Sigmoid colon (tissue), 7 donors: ENCODE measurements at places on chromosomes 16 and 17. TPM values are rescaled to one million over a fixed set of nuclear protein-coding genes. Genes with fewer than 3 reads are reported as not detected.
A peak's percentile ranks its signal among the peaks of the same experiment; 100 is the strongest.

DNA sequence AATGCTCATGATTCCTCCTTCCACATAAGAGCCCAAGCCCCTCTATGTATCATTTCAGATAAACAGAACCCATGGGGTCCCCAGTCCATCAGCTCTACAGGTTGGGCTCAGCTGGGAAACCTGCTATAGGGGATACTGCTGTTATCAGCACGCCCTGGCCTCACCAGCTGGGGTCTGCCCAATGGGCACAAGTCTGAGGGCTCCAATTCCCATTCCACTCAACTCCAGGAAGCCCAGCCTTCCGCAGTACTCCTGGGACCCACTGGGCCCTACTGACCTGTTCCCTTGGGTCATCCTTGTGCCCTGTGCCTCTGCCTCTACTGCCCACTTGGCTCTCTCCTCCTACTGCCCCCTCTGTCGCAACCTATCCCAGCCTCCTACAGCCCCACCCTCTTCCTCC lies 16.2 kb upstream of the XYLT2 start:
- no peaks in the 10 kb centered on the region for H3K27me3 ChIP-seq
- no peak for DNase-seq
- no peaks in the 10 kb centered on the region for H3K4me1 ChIP-seq
- H3K27ac ChIP-seq, result no peak overlapping the region

DNA sequence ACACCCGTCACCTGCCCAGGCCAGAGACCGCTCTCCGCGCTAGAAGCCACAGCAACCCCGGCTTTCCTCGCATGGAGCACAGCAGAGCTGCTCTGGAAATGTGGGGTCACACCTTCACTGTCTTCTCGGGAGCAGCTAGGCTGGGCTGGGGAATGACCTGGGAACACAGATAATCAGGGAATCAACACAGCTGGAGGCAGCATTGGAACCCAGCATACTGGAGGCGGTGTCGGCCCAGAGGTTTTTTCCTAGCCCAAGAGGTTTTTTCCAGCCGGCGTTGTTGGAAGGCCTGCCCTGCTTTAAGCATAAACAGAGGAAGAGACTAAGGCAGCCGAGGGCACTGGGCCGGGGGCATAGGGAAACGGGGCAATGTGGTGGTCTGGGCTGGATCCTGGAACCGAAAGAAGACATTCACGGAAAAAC lies 791 bp upstream of the PLD6 start:
- H3K4me1 ChIP-seq, result peaks cover 54% of the 10 kb centered on the region
- peak overlapping the region; percentile 47 for H3K4me3 ChIP-seq
- H3K27me3 ChIP-seq, result no peaks in the 10 kb centered on the region
- DNase-seq, result no peak

GRCh38 chr16:79307214-79307613 lies 293.3 kb downstream of the MAF start:
- H3K36me3 ChIP-seq, result no peaks in the 10 kb centered on the region
- H3K27me3 ChIP-seq, result no peaks in the 10 kb centered on the region
- H3K27ac ChIP-seq, result no peak overlapping the region
- peak; percentile 79 for DNase-seq
- H3K4me3 ChIP-seq, result no peak overlapping the region
- no peaks in the 10 kb centered on the region for H3K4me1 ChIP-seq

The RNF112 gene
- polyA plus RNA-seq, result 7.2 TPM

The CD300LB gene
- polyA plus RNA-seq, result 0.60 TPM

GRCh38 chr17:60468371-60468770 lies 46.1 kb downstream of the CHCT1 start:
- peaks cover 20% of the 10 kb centered on the region for H3K36me3 ChIP-seq
- H3K4me1 ChIP-seq, result no peaks in the 10 kb centered on the region
- DNase-seq, result no peak
- H3K4me3 ChIP-seq, result no peak overlapping the region

GRCh38 chr17:2058586-2059546 lies 4.0 kb downstream of the HIC1 start:
- no peak overlapping the region for H3K4me3 ChIP-seq
- H3K27ac ChIP-seq, result peak overlapping the region; percentile 92
- H3K27me3 ChIP-seq, result peaks cover 29% of the 10 kb centered on the region
- H3K4me1 ChIP-seq, result peaks cover 82% of the 10 kb centered on the region

The SLC35G6 gene
- polyA plus RNA-seq, result not detected

DNA sequence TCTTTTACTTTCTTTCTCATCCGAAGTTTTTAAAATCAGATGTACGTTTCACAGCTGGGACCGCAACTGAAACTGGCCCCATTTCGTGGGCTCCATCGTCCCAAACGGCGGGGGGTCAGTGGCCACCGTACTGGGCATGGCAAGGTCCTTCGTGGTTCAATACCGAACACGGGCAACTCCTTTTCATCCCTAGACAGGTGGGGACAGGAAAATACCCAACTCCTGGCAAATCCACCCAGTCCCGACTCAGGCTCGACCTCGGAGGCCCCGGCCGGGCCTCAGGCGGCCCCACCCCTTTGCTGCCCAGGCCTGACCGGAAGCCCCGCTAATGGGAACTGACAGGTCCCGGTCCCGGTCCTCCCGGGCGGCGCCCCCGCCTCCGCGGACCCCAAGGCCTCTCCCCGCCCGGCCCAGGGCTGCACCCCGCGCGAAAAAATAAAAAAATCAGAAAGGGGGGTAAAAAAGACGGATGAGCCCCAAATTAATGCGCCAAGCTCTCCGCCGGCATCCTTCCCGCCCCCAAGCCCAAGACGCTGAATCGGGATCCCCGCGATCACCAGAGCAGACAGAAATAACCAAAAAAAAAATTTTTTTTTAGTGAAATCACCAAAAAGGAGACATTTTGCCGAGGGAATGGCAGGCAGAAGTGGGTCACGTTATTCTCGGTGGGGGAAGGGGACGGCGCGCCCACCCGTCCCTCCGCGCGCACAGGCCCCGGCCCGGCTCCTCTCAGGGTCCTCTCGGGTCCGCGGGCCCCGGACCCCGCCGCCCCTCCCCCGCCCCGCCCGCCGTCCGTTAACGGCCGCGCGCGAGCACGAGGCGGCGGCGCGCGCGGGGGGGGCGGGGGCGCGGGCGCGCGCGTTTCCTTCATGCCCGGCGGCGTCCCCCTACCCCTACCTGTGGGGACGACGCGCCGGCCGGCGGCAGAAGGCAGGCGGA lies 562 bp downstream of the ZC3H7A start:
- peaks cover 63% of the 10 kb centered on the region for H3K4me1 ChIP-seq
- H3K27me3 ChIP-seq, result no peaks in the 10 kb centered on the region
- peak; percentile 87 for DNase-seq
- no peaks in the 10 kb centered on the region for H3K36me3 ChIP-seq

The PRSS21 gene
- polyA plus RNA-seq, result 0.58 TPM

- no peaks in the 10 kb centered on the region for H3K36me3 ChIP-seq
- DNase-seq, result no peak
- no peaks in the 10 kb centered on the region for H3K27me3 ChIP-seq
- no peaks in the 10 kb centered on the region for H3K4me1 ChIP-seq
- H3K27ac ChIP-seq, result no peak overlapping the region
- H3K4me3 ChIP-seq, result no peak overlapping the region
Observed at GRCh38 chr17:35287286-35287811, 44.5 kb downstream of the SLFN5 start.

DNA sequence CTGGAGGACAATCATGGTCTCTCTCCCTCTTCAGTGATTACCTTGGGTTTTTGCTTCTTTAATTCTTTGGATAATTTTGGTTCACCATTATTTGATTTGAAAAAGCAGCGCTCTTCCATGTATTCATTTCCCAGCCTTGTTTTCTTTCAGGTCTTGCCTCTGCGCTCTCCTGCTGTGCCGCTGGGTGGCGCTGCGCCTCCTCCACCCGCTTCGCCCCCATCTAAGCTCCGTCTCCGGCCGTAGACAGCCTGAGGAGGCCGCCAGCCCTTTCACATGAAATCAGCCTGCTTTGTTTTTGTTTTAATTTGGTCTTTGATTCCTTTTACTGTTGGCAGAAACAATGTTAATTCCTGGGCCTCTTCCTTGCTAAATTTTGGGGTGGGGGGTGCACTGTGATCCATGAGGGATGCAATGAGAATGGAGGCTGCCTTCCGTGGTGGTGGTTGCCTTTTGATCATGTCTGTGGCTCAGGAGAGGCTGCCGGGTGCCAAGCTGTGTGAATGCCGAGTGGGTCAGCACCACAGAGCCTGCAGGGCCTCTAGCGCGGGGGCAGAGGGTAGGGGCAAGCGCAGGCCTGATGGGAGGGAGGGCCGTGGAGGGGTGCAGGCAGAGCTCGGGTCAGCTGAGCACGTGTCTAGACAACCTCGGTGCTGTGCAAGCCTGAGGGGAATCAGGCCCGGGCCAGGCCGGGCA lies 64.1 kb downstream of the PLD6 start:
- no peaks in the 10 kb centered on the region for H3K27me3 ChIP-seq
- peaks cover 12% of the 10 kb centered on the region for H3K4me1 ChIP-seq
- H3K36me3 ChIP-seq, result peaks cover 92% of the 10 kb centered on the region
- no peak overlapping the region for H3K4me3 ChIP-seq
- peak; percentile 78 for DNase-seq
- H3K27ac ChIP-seq, result no peak overlapping the region
